ENCODE measurements at places on chromosomes 12 and 14.

- DNase-seq: no peak
Measured at GRCh38 chr12:91319071-91319760, 136.6 kb upstream of the DCN start.

- DNase-seq: no peak
Measured at GRCh38 chr12:79083181-79083580, 218.6 kb downstream of the SYT1 start.

DNA sequence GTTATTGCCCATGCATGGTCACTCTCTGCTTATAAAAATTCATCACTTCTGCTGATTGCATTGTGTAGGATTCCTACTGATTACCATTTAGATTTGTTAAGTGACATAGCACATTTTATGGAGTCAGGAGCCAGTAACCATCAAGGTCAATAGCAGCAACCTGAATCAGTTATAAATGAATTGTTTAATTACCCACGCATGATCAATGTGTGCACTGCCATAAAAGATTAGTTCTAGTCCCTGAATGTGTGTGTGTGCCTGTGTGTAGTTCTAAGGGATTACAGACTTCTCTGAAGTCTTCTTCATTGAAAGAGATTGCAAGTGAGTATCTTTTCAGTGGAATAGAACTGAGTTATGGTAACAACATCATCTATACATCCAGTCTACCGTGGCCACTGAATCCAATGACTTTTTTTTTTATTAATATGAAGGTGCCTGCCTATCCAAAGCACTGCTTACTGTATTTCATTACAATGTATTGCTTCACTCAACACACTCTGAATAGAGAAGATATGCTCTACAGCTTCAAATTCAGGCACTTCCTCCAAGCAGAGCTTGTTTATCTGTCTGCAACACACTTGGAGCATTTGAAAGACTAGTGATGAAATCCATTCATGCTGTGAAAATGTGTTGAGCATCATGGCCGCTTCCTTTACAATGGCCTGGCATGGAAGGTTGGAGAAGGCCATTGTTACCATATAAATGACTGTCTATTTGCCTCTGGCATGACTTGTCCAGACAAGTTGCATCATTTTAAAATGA, 381.7 kb downstream of the DIO2 start:
- no peak for DNase-seq

DNA sequence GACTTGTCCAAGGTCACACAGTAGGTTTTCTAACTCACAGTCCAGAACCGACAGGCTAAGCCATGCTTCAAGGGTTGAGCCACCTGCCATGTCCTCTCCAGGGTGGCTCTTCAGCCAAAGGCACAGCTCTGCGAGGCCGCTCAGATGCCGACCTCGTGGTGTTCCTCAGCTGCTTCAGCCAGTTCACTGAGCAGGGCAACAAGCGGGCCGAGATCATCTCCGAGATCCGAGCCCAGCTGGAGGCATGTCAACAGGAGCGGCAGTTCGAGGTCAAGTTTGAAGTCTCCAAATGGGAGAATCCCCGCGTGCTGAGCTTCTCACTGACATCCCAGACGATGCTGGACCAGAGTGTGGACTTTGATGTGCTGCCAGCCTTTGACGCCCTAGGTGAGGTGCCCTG, 12.7 kb upstream of the OAS2 start:
- DNase-seq: no peak

GRCh38 chr14:54593860-54594259, 26.9 kb downstream of the SAMD4A start:
- no peak for DNase-seq

DNA sequence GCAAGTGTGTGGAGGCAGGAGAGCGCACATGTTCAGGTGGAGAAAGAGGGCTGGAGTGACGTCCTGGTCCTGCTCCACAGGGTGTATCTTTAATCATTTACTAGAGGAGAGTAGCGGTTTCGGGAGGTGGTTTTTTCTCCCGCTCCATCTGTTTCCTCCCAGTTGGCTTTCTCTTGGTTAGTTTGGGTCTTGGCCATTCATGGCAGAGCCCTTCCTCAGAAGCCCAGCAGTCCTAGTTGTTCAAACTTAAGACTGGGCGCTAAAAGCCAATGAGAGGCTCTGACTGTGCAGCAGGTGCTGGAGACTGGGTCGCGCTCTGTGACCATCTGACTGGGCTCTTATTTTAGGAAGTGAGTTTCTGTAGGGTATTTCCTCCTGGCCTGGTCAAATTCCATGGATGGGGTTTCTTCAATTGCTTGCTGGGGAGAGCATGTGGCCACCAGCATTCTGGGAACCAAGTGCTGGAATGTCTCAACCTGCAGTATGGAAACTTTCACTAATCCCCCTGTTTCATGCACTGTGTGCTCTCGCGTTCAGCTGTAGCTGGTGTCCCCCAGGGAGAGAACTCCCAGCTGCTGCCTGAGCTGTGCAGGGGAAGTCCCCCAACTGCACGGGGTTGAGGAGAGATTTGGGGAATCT, 27.4 kb upstream of the TSPAN9 start:
- DNase-seq: no peak

DNA sequence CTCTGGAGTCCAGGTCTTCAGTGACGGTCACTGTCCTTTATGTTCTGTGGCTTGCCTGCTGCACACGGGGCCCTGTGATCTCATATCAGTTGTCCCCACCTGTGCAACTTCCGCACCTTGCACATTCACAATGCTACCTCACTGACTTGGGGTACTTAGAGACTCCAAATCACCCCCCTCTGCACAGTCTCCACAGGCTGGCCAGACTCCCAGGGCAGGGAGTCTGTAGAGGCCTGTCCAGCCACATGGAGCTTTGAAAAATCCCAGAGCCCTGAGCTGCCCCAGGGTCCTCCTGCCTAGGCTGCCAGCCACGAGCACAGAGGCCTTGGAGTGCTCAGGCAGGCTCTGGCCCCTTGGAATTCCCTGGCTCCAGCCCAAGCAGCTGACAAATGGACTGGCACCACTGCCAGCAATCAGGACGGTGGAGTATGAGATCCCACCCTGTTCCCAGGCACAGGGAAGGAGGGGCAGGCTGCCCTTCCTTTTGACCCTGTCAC, 26.4 kb downstream of the CMKLR1 start:
- no peak for DNase-seq

DNA sequence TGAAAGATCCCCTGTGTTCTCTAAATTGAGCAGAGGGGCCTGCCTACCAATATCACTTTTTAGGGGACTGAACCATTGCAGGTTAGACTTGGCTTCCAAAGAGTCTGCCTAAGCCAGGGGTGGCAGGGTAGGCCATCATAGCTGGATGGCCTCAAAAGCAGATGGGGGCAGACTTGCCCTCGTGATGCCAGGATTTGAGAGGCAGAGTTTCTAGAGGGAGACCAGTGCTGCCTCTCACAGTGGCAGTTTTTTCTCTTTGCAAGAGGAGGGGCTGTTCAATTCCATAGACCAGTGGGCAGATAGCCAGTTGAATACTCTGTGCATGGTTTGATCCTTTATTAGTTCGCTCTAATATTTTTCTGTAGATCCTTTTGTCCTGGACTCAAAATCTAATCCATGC, 23.8 kb upstream of the SMCO2 start:
- no peak for DNase-seq

DNA sequence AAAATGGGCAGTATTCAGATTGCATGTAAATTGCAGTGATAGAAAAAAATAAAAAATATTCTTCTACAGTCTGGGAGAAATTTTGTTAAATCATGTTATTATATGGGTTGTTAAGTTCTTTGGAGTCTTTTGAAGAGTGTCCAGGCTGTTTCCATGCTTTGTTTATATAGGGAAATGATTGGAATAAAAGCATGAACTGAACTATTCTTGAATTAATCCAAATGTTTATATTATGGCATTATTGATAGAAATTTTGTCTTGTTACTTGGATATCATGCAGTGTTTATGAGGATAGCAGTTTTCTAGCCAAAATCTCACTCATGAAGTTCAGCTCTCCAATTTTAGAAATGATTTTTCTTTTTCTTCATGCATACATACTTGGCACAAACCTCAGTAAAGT, 108.2 kb upstream of the NAV3 start:
- DNase-seq: no peak

- no peak for DNase-seq
Measured at GRCh38 chr12:93839064-93839463, 161.9 kb downstream of the CRADD start.

DNA sequence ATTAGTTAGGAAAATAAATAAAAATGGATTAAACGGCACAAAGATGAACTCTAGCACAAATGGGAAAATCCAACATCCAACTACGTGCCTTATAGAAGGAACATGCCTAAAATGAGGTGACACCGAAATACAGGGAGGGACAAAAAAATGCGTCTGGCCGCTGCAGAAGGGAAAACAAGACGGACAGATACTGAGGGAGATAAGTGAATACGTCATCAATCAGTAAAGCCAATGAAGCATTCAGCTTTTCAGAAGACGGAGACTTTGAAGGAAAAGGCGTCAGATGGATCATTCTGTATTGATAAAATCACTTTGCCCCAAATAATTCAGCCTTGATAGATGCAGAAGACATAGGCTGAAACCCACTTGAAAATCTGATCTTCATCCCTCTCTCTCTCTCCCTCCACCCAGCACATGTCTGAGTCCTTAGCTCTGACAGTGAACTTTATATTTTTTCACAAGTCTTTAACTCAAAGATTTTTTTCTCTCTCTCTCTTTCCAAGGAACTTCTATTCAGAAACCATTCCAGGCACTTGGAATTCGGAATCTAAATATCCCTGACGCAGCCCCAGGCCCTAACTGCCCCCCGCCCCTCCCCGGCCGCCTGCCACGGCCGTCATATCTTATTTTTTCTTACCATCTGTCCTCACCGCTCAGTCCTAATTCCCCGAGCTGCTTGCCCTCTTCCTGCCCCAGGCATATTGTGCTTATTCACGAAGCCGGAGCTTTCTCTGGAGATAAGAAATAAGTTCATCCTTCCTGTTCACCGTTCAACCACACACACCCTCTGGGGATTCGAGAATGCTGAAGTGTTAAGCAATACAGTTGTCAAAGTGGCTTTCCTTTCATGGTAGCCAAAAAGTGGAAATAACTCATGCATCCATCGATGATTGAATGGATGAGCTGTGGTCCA, 35.5 kb upstream of the RFLNA start:
- DNase-seq: no peak

GRCh38 chr14:24232121-24232644, at the start of gene NEDD8:
Gene NEDD8 (minus strand): TSS chr14:24232367. CDS start chr14:24232267, 100 bp downstream.
- peak; percentile 73 for DNase-seq

GRCh38 chr12:41189395-41190251, 1.5 kb downstream of the PDZRN4 start:
- no peak for DNase-seq

DNA sequence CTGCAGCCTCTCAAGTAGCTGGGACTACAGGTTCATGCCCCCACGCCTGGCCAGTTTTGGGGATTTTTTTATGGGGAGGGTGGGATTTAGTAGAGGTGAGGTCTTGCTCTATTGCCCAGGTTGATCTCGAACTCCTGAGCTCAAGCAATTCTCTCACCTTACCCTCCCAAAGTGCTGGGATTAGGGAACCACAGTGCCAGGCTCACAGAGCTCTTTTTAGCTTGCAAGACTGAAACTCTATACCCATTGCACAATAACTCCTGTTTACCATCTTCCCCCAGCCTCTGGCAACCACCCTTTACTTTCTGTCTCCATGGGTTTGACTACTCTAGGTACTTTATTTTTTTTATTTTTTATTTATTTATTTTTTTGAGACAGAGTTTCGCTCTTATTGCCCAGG, 25.7 kb upstream of the CDK17 start:
- no peak for DNase-seq

- DNase-seq: no peak
Measured at GRCh38 chr12:52013626-52014310, 7.0 kb downstream of the TAMALIN start.

DNA sequence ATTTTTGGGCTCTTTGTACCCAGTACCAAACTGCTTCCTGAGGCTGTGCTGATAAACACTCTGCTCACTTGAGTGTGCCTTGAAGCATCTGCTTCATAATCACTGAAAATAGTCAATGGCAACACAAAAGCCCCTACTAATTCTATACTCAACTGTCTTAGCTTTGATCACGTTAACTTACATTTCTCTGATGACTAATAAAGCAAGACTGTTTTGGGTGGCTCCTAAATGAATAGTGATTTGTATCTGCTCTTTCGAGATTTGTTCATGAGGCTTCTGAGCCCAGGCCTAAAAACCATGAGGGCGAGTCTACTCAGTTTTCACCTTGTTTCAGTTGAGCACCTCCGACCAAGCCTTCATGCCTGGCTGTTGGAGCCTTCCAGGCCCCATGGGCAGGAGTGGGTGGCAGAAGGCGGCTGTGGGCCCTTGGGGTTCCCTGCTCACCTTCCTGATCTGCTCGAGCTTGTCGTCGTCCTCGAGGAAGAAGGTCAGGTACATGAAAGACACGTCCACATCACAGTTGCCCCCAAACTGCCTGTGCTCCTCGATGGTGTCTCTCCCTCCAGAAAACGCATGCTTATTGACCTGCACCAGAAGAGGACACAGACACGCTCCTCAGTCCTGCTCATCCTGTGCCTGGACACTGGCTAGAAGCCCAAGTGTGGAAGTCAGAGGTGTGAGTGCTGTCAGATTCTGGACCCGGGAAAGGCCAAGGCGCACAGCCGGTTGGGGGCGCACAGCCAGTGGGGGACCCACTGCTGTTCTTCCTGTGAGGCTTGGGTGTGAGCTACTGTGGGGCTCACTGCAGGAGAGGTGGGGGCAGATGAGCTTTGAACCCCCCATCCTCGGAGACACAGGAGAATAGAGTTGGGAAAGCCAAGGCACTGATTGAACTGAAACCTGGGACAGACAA, 13.7 kb downstream of the SLC25A47 start:
- no peak for DNase-seq

- no peak for DNase-seq
Measured at GRCh38 chr14:63292805-63293204, 25.9 kb downstream of the GPHB5 start.

DNA sequence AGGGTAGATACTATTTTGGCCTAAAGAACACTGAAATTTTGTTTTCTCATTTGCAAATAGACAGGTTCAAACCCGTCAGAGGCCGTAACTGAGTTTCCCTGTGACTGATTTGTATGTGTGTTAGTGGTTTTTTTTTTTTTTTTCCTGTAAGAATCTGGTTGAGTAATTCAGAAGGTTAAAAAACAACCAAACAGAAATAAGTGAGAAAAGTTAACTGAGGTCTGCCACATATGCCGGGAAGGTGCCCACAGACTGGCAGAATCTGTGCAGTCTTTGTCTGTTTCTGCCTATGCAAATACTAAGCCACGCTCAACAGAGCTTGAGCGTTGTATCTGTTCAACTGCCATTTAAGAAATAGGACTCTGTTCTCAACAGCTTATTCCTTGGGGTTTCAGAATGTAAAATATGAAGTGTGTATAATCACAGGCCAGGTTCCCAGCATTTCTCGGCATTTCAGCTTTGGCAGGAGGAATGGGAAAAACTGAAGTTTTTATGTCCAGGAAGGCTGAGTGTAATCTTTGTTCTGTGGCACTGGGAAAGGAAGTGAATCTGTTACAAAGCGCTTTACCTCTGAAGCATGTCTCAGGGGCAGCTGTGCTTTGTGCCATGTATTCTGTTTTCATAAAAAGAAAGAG, 181.9 kb downstream of the PRKCH start:
- DNase-seq: no peak

DNA sequence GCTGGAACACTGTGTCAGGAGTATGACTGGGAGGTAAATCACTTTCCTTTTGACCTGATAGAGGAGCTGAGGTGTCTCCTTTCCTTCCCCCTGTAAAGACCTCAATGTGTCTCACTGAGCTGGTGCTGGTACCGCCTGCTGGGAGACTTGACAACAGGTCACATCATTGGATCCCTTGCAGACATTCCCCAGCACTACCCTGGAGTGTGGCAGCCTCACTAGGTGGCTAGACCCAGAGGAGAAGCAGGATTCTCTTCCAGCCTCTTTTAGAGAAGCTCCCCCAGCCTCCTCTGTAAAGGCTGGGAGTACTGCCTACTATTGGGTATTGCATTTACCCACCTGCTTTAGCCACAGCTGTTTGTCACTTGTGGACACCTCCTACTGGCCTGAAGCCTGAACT, 223.9 kb downstream of the ADGRD1 start:
- no peak for DNase-seq

Data from esophagus squamous epithelium (tissue), 5 donors.